ENCODE measurements at places on chromosomes 6 and 20.
A peak's percentile ranks its signal among the peaks of the same experiment; 100 is the strongest.

DNA sequence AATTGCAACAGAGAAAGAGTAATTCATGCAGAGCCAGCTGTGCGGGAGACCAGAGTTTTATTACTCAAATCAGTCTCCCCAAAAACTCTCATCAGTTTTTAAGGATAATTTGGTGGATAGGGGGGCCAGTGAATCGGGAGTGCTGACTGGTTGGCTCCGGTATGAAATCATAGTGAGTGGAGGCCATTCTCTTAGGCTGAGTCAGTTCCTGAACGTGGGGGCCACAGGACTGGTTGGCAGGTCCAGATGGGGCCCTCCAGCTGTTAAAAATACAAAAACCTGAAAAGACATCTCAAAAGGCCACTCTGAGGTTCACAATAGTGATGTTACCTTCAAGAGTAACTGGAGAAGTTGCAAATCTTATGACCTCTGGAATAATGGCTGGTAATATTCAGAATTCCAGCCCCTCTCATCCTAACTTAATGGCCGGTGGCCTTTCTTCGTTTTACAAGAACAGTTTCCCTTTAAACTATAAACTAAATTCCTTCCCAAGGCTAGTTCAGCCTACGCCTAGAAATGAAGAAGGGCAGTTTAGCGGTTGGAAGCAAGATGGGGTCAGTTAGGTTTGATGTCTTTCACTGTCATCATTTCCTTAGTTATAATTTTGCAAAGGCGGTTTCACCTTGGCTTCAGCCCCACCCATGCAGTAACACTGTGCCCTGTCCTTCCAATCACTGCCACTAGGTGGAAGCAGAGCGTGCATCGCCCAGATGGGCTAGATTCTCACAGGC is 6.8 kb upstream of the MICA start:
- peak; percentile 59 for DNase-seq

GRCh38 chr20:478010-478948 is 15.9 kb upstream of the TBC1D20 start:
- DNase-seq: no peak

- no peak for DNase-seq
These were observed 516 bp downstream of the TMEM151B start for GRCh38 chr6:44270526-44271405.

DNA sequence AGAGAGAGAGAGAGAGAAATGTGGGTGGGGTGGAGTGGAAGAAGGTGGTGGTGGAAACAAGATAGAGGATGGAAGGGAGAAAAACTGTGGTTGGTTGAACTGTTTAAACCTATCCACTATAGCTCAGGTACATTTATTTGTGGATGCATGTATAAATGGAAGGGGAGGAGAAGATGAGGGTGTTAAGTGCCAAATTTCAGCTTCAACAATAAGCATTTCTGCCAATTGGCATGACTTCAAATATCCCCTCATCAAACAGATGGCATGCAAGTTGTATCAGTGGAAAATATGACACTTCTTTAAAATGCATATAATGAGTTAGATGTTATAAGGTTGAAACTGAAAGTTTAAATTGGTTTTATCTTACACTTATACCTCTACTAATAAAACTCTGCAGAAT is 216.1 kb downstream of the LMBRD1 start:
- DNase-seq: no peak

DNA sequence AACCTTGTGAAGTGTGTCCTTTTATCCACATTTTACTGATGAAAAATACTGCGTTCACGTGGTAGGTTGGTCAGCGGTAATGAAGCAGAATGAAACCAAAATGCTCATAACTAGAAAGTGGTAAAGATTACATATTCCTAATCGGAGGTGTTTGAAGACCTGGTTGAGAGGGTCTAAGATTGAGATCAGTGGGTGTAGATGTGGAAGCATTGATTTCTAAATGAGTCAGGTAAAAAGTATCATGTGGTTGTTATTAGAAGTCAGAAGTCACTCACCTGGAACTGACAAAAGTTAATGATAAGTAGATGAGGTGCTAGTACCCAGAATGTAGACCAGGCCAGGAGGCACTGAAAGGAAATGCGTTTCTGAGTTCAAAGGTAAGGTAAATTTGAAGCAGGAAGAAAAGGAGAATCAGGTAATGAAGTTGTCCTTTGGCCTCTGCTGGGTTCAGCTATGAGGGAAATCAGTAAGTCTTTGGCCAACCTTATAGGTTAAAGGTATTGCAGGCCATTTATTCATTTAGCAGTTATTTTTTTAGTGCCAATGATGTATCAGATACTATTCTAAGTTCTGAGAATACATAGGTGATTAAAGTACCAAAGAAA is 31.2 kb downstream of the FAM83B start:
- no peak for DNase-seq

- DNase-seq: no peak
These were observed 26.2 kb upstream of the IRAK1BP1 start for GRCh38 chr6:78841111-78841510.

- DNase-seq: no peak
These were observed 17.1 kb downstream of the TTLL2 start for GRCh38 chr6:167341665-167342655.

- no peak for DNase-seq
These were observed 214.5 kb upstream of the ARID1B start for GRCh38 chr6:156562636-156563035.

- no peak for DNase-seq
These were observed 3.2 kb downstream of the INSM1 start for GRCh38 chr20:20371083-20371482.

DNA sequence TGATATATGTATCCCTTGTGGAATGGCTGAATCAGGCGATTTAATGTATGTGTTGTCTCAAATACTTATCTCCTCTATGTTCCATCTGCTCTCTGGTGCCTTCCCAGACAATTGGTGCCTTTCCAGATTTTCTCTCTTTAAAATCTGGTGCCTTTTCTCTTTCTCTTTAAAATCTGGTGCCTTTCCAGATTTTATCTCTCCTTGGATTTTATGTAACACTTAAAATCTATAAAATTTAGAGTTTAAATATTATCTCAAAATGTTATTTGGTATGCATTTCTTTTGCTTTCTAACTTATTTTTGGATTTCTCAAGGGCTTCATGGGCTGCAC is 116.3 kb downstream of the KIF13A start:
- no peak for DNase-seq

GRCh38 chr6:79922018-79922417 is 25.3 kb downstream of the ELOVL4 start:
- no peak for DNase-seq

GRCh38 chr6:25156123-25156522 is 123.1 kb upstream of the CARMIL1 start:
- no peak for DNase-seq

DNA sequence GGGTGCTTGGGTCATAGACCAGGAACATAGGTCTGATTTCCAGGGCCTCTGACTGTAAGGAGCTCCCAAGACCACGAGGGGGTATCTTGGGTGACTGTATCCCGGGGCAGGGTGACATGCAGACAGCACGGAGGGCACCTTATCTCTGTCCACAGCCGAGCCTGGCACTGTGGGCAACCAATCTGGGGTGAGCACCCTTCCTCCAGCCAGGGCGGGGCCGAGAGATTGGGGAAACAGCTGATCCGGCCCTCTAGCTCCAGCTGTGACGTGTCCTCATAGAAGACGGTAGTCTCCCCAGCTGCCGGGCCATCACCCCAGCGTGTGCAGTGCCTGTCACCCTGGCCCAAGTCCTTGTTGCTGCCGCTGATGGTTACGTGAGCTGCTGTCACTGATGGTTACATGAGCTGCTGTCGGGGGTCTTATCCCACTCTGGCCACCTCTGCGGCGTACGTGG is 139.6 kb upstream of the RNF24 start:
- no peak for DNase-seq

DNA sequence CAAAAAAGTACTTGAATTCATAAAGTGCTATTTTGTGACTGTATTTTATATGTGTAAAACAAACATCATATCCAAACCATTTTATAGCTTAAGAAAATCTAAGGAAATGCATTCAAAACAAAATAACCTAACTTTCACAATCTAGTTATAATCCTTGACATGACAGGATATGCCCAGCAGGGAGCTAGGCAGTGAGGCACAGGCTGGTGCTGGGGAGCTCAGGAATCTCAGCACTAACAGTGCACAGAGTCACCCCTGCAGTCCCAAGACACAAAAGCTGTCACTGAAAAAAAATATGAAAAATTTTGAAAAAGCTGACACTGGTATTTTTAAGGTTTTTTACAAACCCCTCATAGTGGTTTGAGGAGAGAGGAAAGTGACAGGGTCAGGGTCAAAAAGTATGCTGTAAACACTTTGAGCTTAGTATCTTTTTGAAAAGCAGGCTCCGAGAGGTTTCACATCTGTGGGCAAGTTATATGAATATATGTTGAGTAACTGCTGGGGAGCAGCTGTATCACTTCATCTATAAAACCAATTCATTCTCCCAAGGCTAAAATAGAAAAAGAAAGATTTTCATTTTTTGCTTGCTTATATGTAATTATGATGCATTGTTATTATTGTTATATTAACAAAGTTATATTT is 24.1 kb downstream of the LGSN start:
- DNase-seq: no peak

DNA sequence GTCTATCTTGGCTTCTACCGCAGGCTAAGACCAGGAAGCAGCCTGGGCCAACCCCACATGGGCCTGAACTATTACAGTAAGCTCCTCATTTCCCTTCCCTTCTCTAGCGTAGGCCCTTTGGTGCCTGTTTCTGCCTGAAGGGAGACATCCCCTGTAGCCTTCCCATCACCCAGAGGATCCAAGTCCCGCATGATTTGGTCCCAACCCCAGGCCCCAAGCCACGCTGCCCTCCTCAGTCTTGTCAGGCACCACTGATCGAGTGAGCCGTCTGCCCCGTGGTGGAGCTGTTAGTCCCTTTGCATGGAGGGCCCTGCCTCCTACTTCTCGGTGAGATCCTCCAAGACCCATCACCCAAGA is 46.4 kb downstream of the EBF4 start:
- DNase-seq: no peak

- DNase-seq: no peak
These were observed 144.0 kb upstream of the AGPAT4 start for GRCh38 chr6:161417717-161418462.

GRCh38 chr6:147207837-147208754 is 3.9 kb downstream of the STXBP5 start:
- DNase-seq: no peak

- DNase-seq: no peak
These were observed 92.7 kb downstream of the CD40 start for GRCh38 chr20:46210672-46211330.

DNA sequence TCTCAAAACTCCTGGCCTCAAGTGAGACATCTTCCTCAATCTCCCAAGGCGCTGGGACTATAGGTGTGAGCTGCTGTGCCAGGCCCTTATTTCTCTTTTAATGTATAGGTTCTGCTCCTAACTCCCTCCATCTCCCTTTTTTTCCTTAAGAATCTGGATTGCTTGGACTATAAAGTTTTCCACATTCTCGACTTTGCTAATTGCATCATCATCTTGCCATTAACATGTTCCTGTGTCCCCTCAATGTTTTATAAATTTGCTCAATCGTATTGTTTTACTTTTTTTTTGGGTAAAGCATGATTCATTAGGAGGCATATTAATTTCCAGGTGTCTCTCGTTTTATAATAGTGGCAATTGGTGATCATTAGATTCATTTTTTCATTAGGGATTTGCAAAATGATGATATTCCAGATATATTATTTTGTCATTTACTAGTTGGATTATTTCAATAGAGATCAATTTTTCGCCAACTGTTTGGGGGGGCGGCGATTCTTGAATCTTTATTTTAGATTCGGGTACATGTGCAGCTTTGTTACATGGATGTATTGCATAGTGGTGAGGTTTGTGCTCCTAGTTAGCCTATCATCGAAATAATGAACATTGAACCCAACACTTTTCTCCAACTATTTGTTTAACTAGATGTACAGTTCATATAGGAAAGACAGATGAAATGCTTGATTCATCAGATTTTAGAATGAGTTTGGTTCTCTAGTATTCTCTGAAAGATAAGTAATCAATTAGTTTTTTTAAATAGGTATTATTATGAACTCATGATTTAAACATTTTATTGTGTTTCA is 68.7 kb downstream of the CBFA2T2 start:
- DNase-seq: no peak

- DNase-seq: no peak
These were observed 78.9 kb downstream of the OLIG3 start for GRCh38 chr6:137415127-137415833.

DNA sequence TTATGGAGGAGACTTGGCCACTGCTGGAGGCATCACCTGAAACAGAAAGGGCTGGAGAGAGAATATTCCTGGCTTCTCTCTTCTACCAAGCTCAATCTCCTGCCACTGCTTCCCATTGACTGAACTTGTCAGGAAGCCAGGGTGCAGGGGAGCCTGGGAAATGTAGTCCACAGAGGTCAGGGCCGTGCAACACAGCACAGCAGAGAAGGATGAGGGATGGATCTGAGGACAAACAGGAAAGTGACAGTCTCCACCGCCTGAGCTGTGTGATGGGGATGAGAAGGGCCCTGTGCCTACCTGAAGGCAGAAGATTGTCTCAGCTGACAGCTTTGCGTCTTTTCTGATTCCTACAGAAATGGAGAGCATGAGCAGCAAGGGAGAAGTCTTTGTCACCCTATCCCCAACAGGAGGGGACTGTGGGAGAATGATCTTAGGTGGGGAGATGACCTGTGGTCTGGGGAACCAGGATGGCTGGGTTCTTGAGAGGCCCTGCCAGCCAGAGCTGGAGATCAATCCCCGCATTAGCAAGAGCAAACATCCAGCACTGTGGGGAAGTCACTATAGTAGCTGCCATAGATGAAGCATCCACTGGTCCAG is 114.2 kb downstream of the SNX5 start:
- DNase-seq: peak; percentile 10

DNA sequence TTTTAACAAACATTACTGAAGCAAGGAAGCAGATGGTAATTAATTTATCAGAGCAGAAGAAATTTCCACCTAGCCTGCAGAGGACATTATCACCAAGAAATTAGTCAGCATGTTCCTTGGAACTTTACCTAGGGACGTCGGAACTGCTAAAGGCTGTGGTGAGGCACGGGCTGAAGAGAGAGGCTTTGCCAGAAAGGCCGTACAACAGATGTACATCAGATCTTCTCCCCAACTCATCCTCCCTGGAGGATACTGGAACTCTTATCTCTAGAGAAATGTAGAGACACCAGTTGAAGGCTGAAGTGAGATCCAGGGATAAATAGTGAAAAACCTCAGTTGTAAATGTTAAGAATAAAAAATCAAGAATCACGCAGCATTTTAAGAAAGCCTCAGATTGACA is 257.1 kb downstream of the SAMD5 start:
- no peak for DNase-seq

- no peak for DNase-seq
These were observed 163.6 kb upstream of the CST7 start for GRCh38 chr20:24785141-24786110.

- DNase-seq: no peak
These were observed 160.6 kb downstream of the IBTK start for GRCh38 chr6:82086944-82087343.

DNA sequence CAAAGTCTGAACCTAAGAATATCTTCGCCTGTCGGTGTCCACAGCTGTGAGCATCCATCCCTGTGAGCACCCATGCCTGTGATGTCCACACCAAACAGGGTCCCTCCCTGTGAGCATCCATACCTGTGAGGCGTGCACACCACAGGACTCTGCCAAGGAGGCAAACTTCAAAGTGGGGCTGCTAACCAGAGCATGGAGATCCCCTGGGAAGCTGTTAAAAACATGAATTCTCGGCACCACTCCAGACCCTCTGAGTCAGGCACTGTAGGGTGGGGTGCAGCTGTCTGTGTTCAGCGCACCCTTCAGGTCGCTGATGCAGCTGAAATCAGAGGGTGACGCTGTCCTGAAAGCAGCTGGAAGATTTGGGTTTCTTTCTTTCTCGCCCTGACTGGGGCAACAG is 85.4 kb upstream of the NXT1 start:
- no peak for DNase-seq
